Hematopoietic multipotent progenitor cell treated with erythropoietin and hydrocortisone succinate and interleukin-3 and kit ligand, for 8 days (in vitro differentiated cells): ENCODE measurements at places on chromosomes 6 and 20.

DNA sequence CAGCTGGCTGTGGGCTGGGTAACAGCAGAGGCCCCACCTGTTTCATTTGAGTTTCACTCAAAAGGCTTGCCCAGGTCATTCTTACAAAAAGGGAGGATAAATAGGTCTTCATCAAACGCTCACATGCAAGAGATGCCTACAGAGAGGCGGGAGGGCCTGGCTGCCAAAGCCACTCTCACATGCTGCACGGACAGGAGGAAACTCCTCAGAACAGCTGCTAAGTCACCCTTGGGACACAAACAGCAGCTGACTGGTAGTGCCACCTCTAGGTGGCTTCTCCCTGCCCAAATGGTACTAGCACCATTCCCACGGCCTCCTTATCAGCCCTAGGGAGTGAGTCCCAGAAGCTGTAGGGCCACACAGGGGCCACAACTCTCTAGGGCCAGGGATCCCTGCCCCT is 23.8 kb downstream of the SLC22A23 start:
- DNase-seq: peak; percentile 70

DNA sequence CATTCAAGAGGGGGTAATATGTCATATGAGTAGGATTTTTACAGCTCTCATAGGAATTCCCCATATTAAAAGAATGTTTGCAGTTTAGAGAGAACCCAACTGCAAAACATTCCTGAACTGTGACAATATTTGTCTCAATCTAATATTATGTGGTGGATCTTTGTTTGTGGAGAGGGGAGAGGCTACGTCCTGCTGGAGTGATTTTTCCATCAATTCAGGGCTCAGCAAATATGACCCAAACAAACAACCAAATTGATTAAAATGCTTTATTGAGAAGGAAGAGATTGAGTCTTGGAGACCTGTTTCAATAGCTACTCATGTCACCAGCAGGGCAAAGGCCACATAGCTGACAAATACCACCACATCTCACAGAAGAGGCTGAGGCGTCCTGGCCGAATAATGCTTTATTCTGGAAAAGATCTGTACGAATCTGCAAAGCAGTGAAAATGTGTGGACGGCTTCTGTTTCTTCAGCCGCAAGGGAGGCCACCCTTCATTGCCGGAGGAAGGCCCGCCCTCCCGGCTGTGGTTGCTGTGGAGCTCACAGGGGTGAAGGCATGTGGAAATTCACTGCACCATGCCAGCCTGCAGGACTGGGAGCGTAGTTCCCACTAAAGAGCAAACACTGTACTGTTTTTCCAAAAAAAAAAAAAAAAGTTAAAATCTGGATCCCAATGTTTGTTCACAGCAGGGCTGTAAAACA is 89.7 kb upstream of the QKI start:
- no peak for DNase-seq

DNA sequence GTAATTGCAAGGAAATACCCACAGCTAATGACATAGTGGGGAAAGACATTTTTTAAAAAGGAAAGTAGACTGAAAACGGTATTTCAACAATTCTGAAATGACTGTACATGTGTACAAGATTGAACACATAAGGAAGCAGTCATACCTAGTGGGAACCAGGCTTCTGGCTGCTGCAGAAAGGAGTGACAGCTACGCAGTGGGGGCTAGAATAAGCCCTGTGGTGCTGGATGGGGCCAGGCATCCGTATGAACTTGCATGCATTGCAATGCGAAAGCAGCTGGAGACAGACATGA is 54.9 kb upstream of the GPR31 start:
- DNase-seq: no peak

- no peak for DNase-seq
Measured at GRCh38 chr6:137811916-137812553, 55.0 kb upstream of the TNFAIP3 start.

GRCh38 chr6:167125410-167125809 is 2.5 kb downstream of the CCR6 start:
- DNase-seq: no peak

GRCh38 chr20:31934968-31935764 is 16.7 kb downstream of the PDRG1 start:
- DNase-seq: no peak

- DNase-seq: no peak
Measured at GRCh38 chr6:31940256-31940664, 5.6 kb upstream of the CFB start.

DNA sequence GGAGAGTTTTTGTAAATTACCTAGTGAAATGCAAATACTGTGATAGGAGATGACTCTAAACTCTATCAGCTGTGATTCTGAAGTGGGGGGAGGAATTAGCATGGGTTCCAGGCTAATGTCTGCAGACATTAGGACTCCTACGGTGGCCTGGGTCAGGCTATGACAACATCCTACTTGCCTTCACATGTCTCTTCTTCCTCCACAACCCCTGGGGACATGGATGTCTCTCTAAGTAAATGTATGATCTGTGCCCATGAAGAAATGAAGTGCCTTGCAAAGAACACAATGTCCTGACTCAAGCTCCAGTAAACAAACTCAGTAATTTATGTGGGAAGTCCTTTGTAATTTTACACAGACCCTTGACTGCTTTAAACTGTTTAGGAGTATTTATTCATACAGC is 165.8 kb upstream of the EEF1E1 start:
- DNase-seq: no peak

DNA sequence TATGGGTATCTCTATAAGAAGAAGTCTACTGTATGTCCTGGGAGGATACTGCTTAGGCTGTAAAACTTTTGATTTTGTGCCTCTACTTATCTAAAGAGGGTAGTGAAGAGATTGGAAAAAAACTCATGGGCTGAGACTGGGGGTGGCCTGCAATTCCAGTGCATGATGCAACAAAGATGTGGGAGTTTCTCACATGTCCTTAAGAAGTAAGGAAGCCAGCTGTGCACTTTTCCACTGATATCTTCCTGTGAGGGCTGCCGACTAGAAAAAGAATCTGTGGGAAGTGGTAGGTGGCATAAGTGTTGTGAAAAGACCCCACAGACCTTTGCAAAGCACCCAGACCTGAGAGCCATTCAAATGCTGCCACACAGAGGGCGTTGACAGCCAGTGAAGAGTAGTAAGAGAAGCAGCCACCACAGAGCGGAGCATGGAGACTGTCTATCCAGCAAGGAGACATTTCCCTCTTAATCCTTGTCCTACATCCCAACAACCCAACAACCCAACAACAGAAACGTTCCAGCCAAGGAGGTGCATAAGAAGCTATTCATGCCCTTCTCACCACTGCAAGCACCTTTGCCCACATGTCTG is 65.1 kb downstream of the PFDN4 start:
- DNase-seq: no peak

DNA sequence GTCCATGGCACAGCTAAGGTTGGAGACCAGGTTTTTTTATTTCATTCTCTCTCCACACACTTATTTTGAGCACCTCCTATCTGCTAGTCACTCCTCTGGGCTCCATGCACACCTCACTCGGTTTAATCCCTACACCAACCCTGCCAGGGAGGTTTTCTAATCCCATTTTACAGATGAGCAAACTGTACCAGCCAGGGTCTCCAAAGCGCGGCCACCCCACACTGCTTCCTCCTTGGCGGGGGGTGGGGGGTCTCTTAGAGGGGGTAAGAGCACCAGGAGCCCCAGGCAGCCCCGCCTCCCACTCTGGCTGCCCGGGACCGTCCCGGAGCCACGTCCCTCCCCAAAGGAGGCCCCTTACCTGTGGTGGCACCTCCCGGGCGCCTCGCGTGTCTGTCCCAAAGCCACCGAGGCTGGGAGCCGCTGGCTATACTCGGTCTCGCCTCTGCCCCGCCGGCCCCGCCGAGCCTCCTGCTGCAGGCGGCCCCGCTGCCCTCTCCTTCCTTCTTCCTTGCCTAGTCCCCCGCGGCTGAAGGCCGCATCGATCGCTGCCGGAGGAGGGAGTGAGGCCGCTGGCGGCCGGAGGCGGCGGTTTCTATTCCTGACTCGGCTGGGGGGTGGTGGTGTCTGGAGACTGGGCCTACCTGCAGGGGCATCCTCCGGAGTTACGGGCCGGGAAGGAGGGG is at the start of gene KCNS1:
KCNS1 (minus strand) TSS at position 565 of the 683 bp plus-strand sequence. CDS start 1,891 bp downstream, outside the sequence.
- no peak for DNase-seq

- DNase-seq: no peak
Measured at GRCh38 chr6:122563364-122564052, 46.7 kb upstream of the PKIB start.

DNA sequence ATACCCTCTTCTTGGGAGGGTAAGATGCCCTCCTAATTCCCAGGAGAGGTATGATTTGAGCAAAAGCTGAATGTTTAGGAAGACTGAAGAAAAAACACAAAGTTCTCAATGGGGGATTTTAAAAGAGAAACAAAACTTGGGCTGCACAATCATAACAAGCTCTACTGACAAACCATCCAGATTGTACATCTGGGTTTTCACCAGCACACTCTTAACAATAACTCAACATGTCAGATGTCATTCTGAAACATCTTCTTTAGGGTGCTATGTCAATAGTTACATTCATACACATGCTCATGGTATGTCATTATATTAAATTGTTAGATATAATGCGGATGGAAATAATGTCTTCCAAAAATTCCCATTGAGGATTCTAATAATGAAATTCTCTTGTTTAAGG is 95.1 kb downstream of the ASCC3 start:
- DNase-seq: no peak

- DNase-seq: no peak
Measured at GRCh38 chr6:150959166-150959565, 93.7 kb downstream of the MTHFD1L start.

DNA sequence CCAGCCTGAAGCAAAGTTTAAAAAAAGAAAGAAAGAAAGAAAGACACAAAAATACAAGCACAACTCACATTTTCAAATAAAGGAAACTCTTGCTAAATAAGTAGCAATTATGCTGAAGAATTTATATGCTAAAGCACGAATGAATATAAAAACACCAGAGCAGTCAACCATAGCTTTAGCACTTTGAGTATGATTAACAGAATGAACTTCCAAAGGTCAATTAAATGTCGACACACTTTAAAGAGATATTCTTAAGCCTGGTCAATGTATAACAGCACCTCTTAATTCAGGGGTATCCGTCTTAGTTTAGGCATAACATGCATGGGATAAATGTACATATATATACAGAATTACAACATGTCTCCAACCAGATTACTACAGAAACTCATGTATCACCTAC is 125.9 kb downstream of the OGFRL1 start:
- no peak for DNase-seq

DNA sequence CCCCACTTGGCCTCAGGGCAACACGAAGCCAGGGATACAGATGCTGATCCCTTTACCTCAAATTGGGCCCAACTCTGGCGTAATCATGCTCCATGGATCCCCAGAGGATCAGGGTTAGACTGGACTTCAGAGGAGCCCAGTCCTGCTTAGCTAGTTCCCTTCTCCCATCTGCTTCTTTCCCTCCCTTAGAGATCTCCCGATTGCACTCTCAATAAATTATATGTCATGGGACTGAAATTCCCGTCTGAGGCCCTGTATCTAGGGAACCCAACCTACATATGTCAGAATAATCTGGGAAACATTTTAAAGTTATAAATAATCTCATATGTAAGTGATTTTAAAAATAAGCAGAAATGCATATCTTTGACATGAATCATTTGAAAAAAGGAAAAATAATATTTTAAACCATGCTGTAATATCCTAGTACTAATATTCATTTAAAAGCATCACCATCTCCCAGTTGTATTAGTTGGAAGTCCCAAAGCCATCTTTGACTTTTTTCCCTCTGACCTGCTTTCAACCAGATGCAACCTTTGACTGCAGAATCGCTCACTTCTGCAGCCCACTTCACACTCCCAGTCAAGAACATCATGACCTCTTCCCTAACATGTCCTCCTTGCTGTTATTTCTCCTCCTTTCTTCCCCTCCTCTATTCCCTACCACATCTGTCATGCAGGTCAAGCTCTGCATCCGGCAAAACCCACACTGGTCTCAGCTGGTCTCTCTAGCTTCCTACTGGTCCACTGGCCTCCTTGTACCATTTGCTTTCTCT is 393.6 kb downstream of the BTBD3 start:
- DNase-seq: no peak

DNA sequence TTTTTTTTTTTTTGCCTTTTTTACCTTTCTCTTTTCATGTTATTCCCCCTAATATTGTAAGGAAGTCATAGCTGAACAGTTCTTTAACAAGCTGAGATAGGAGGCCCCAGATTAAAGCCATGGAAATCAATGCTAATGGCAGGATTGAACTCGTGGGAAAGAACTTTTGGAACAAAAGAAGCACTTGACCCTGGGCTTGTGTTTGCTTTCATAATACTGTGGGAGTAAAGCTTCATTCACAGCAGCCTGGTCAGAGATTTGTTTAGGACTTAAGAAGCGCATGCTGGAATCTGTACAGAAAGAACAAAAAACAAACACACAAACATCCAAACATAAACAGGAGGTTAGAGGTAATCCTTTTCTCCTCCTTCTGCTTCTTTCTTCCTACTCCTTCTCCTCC is 5.1 kb downstream of the HEY2 start:
- no peak for DNase-seq

GRCh38 chr20:16437387-16437996 is 135.8 kb downstream of the KIF16B start:
- DNase-seq: no peak

GRCh38 chr20:33415948-33416347 is 14.6 kb upstream of the CDK5RAP1 start:
- DNase-seq: peak; percentile 50

- no peak for DNase-seq
Measured at GRCh38 chr20:9344083-9344920, 170.1 kb upstream of the LAMP5 start.

DNA sequence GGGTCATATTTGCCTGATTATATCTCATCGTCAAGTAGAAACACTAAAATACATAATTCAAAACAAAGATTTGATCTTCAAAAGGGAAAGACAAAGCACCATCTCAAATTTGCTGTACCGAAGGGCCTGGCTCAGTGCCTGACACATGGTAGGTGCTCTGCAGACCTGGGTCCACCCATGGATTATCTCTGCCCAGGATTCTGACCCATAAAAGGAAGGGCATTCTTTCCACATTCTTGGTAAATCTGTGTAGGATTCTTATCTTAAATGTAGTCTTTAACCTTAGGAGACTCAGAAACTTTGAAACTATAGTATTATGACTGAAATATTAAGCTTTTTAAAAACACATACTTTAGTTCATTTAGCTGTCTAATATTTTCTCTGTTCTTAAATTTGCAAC is 274.1 kb upstream of the FLRT3 start:
- no peak for DNase-seq
